ENCODE measurements at places on chromosomes 13 and 19.

GRCh38 chr19:10625762-10626138 lies 397 bp downstream of the SLC44A2 start:
- no peak for DNase-seq

DNA sequence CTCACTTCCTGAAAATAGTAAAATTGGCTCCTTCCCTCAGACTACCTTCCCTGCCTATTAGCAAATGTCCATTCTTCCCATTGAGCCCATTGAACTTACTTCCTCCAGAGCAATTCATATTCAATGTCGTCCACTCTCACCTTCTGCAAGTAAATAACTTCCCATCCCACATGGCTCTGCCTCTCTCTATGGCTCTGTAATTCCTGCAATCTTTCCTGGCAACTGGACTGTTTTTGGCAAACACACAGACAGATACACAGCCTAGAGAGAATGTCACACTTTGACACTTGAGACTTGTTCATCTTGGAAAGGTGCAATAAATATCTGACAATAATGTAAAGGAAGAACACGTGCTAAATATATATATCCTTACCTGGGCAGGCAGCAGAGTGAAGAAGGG lies 18.3 kb downstream of the UQCRFS1 start:
- DNase-seq = no peak

- DNase-seq = no peak
These were observed 870.1 kb downstream of the PCDH9 start for GRCh38 chr13:66359910-66360552.

- no peak for DNase-seq
These were observed 42.6 kb upstream of the ZNF507 start for GRCh38 chr19:32302778-32303177.

GRCh38 chr19:36719687-36720556 lies 32.5 kb downstream of the ZNF567 start:
- no peak for DNase-seq

- no peak for DNase-seq
These were observed 2771.0 kb upstream of the PCDH20 start for GRCh38 chr13:64186503-64187250.

GRCh38 chr19:49150106-49150943 lies 4.9 kb downstream of the HRC start:
- peak; percentile 81 for DNase-seq

DNA sequence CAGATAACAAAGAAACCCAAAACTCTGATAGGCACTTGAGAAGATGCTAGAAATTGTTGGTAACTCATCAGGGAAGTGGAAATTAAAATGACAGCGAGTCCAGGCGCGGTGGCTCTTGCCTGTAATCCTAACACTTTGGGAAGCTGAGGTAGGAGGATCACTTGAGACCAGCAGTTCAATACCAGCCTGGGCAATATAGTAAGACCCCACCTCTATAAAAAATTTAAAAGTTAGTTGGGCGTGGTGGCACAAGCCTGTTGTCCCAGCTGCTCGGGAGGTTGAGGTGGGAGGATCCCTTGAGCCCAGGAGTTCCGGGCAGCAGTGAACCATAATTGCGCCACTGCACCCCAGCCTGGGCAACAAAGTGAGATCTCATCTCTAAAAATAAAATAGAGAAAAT lies 2.6 kb upstream of the RYR1 start:
- DNase-seq = no peak

GRCh38 chr19:55256562-55257460 lies 2.0 kb downstream of the PPP6R1 start:
- no peak for DNase-seq

DNA sequence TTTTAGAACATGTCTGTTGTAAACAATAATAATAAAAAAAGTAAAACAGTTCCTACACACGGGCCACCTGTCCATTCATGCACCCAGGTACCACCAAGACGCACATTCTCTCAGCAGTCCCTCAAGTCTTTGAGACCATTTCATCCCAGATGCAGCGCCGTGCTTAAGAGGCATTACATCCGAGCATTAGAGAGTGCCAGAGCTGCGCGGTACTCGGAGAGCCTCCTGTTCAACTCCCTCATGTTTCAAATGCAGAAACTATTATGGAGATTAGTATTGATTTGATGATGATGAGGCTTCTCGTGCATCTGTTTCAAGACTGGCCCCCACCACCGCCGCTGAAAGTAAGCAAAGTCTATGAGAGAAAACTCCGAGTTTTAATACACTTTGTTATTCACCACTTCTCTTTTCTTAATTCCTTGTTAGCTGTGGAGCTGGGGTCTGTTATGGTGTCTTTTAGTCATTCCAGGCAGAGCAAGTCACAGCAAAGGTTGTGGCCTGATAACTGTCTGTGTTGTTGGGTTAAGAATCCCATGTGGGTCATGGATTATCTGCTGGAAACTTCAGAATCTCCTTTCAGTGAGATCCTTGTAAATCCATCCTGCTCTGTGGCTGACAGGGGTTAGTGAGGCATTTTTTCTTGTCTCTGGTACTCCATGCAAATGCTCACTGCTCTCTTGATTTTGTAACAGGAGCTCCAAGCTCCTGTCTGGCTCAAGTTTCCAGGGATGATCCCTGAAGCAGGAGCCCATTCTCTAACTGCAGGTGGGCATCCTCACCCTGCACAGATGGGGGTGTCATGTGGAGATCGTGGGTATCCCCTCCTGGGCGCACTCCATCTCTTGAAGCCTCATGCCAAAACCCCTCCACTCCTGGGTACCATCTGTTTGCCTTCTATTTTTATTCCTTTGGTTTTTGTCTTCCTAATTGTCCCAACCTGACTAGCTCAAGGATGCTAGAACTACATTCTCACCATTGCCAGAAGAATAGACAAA lies 74.9 kb upstream of the MTIF3 start:
- DNase-seq = peak; percentile 92

GRCh38 chr13:39960191-39960590 lies 304.7 kb downstream of the COG6 start:
- DNase-seq = no peak

DNA sequence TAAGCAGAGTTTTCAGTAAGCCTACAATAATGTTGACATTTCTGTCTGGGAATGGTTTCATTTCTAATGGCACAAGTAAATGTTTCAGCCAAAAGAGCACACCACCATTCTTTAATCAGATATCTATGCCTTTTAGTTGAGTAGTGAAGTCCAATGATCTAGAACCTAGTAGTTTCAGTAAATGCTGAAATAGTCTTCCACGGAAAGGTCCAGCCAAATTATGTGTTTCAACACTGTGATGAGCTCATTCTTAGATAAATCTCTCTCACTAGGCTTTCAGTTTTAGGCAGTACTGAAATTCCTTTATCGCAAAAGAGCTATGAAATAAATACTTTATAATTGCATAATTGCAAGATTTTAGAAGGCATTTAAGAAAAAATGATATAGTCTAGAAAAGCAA lies 816.8 kb upstream of the PCDH9 start:
- no peak for DNase-seq

- DNase-seq = peak; percentile 92
These were observed at the start of gene ZNF578 for GRCh38 chr19:52453324-52454094. Gene ZNF578 (plus strand): TSS chr19:52453553. CDS start chr19:52501846, 48,293 bp downstream.

GRCh38 chr19:31498781-31499180 lies 149.5 kb upstream of the TSHZ3 start:
- no peak for DNase-seq

- DNase-seq = no peak
These were observed 149 bp downstream of the MED26 start for GRCh38 chr19:16627928-16628182.

GRCh38 chr19:18460900-18461299 lies 23.0 kb upstream of the ISYNA1 start:
- peak; percentile 31 for DNase-seq
